ENCODE measurements at places on chromosomes 13 and 19. TPM values are rescaled to one million over a fixed set of nuclear protein-coding genes. Genes with fewer than 3 reads are reported as not detected.

Gene LDLR
- total RNA-seq, result 86.7 TPM

Gene NCAN
- total RNA-seq, result 4.2 TPM

Gene TEX29
- 0.69 TPM for total RNA-seq

Gene PCDH8
- 1.7 TPM for total RNA-seq

Gene ZNF571
- 3.9 TPM for total RNA-seq

Gene ZNF324
- total RNA-seq, result 9.6 TPM

Gene NAT14
- total RNA-seq, result 67.1 TPM

Gene YJEFN3
- 13.3 TPM for total RNA-seq

Gene TMEM86B
- total RNA-seq, result 5.9 TPM

Gene ZNF85
- 25.0 TPM for total RNA-seq

Gene ZNF415
- total RNA-seq, result 11.1 TPM

Gene RFPL4A
- total RNA-seq, result not detected

Gene TMPRSS9
- 0.95 TPM for total RNA-seq

- DNase-seq, result peak; percentile 80
These were observed 15.4 kb downstream of the ANKRD24 start for GRCh38 chr19:4197625-4198466.

- no peak for DNase-seq
These were observed 169.9 kb downstream of the FLT1 start for GRCh38 chr13:28325022-28325421.

DNA sequence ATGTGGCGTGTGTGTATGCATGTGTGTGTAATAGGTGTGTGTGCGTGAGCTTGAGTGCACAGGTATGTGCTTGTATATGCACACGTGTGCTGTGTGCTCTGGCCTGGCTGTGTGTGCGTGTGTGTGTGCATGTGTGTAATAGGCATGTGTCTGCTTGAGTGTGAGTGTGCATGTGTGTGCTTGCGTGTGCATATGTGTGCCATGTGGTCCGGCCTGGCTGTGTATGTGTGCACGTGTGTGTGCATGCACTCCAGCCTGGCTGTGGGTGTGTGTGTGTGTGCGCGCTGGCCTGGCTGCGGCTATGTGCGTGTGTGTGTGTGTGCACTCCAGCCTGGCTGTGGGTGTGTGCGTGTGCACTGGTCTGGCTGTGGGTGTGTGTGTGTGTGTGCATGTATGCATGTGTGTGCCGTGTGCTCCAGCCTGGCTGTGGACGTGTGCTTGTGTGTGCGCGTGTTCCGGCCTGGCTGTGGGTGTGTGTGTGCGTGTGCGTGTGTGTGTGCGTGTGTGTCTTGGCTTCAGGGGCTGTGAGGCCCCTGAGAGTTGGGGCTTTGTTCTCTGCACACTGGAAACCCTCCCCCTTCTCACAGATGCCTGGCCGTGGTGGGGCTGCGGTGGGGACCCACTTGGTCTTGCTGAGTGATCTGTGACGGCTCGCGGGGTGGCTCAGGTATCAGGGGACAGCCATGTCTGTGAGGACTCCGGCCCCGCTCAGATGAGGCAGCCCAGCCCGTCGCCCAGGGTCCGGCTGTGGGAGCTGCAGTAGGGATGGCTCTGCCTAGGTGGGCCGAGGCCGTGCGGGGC is 8.2 kb downstream of the SPPL2B start:
- no peak for DNase-seq

DNA sequence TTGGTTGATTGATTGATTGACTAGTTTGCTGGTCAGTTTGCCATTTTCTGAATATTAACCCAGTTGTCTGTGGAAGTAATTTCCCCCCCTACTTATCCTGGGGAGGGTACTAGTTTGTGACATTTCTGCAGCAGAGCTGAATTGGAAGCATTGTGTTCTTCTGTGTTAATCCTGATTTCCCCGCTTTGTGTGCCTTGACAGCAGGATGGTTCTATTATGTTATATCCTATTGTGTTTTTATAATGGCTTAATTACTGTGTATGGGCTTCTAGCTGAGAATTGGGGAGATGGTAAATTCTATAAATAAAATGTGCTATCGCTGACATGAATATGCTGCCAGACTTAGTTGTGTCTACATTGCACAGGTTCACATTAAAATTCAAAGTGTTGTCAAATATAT is 499.7 kb downstream of the COG6 start:
- DNase-seq, result no peak

DNA sequence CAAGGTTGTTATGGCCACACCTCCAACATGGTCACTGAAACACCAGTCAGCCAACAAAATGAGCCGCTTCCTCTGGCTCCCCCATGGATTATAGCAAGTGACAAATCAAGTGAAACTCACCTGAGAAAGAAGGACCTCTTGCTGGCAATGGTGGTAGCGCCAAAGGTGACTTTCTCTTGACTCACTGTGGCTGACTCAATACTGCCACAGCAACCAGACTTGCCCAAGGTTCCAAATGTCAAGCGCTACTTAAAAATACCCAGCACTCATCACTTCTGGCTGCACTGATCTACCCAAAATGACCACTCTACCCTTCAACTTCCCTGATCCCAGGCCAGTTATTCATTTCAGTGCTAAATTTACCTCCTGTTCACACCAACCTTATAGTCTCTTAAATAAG is 495.5 kb downstream of the FOXO1 start:
- DNase-seq, result peak; percentile 49

- DNase-seq, result no peak
These were observed 150.6 kb upstream of the TSC22D1 start for GRCh38 chr13:44726778-44727177.

- no peak for DNase-seq
These were observed 969 bp upstream of the POMP start for GRCh38 chr13:28657784-28658538.

GRCh38 chr19:41910240-41910991 is 17.8 kb downstream of the ERFL start:
- DNase-seq, result no peak

GRCh38 chr13:35557475-35557874 is 81.0 kb upstream of the MAB21L1 start:
- DNase-seq, result no peak

- no peak for DNase-seq
These were observed 2738.9 kb upstream of the PCDH20 start for GRCh38 chr13:64154514-64154913.

GRCh38 chr13:63605403-63605802 is 2189.8 kb upstream of the PCDH20 start:
- DNase-seq, result no peak

GRCh38 chr13:101417043-101417406 is 717 bp upstream of the NALCN start:
- no peak for DNase-seq

- peak; percentile 68 for DNase-seq
These were observed 35.0 kb upstream of the PNMA8B start for GRCh38 chr19:46530636-46531035.

GRCh38 chr13:74039154-74039553 is 95.0 kb downstream of the KLF12 start:
- DNase-seq, result no peak

DNA sequence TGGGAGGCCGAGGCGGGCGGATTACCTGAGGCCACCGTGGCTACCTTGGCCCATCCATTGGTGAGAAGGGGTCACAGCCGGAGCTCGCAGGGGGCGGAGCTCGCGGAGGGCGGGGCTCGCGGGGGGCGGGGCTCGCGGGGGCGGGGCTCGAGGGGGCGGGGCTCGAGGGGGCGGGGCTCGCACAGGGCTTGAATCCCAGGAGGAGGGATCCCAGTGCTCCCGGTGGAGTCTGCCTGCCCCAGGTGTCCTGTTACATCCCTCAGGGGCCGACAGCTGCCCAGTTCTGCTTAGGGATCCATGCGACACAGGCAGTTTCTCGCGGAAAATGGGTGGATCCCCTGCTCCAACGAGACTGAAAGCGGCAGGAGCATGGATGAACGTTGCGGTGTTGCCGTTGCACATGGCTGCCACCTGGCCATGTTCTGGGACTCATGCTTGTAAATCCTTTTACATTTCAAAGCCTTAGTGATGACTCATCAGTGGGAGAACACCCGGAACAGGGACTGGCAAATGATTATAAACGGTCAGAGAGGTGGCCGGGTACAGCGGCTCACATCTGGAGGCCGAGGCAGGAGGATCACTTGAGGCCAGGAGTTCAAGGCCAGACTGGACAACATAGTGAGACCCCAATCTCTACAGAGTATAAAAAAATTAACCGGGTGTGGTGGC is 25.1 kb downstream of the TMPRSS9 start:
- peak; percentile 93 for DNase-seq

- DNase-seq, result no peak
These were observed 5.8 kb downstream of the EGLN2 start for GRCh38 chr19:40804783-40805242.

DNA sequence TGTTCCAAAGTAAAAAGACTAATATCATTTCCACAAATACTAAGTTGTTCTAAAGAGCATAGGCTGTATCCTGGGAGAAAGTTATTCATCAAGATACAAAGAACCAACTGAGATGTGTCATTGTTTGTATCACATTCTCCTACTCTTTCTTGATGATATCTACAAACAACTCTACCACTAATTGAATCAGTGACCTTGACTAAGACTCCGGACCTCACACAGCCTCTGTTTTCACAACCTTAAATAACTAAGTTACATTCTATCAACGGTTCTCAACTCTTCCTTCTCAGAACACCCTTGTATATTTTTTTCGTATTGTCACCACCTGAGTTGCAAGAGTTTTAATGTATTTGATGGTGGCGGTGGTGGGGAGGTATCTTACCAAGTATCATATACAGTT is 12.6 kb downstream of the IRS2 start:
- DNase-seq, result no peak

GRCh38 chr19:28598861-28599260 is 614.1 kb downstream of the UQCRFS1 start:
- no peak for DNase-seq

- peak; percentile 71 for DNase-seq
These were observed 722.0 kb downstream of the DIAPH3 start for GRCh38 chr13:59441596-59442280.

DNA sequence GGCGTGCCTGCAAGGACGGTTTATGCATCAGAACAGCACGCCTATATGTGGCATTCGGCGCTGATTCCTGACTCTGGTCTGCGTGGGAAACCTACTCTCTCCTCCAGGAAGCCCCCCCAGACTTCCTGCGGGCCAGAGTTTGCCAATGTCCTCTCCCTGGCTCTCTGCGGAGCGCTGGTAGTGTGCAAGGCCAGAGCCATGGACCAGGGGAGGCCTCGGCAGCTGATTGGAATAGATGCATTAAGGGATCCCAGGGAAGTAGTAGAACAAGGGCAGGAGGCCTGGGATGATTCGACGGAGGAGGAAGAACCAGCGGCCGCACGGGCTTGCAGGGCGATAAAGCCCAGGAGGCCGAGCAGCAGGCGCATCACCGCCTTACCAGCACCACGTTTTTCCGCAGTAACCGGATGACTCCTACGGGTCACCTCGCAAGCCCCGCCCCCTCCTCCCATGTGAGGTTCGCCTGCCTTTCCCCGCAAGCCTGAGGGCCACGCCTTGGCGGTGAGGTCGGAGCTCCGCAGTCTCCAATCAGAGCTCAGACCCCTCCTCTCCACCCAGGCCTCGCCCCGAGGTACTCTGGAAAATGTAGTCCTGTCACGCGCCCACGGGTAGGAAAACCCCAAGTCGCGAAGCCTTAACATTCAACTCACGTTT is 5.0 kb downstream of the CLEC11A start:
- DNase-seq, result peak; percentile 99

DNA sequence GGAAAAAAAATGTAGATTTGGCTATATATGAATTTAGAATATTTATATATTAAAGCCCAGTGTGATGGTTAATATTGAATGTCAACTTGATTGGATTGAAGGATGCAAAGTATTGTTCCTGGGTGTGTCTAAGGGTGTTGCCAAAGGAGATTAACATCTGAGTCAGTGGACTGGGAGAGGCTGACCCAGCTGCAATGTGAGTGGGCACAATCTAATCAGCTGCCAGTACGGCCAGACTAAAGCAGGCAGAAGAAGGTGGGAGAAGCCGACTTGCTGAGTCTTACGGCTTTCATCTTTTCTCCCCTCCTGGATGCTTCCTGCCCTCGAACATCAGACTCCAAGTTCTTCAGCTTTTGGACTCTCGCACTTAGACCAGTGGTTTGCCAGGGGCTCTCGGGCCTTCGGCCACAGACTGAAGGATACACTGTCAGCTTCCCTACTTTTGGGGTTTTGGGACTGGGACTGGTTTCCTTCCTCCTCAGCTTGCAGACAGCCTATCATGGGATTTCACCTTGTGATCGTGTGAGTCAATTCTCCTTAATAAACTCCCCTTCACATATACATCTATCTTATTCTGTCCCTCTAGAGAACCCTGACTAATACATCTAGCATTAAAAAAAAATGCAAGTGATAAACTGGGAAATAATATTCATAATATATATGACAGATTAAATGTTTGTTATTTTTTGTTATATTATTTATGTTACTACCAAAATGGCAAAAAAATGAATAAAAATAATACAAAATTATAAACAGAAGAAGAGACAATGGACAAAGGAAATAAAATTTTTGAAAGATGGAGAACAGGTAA is 122.4 kb downstream of the DLEU7 start:
- DNase-seq, result no peak

DNA sequence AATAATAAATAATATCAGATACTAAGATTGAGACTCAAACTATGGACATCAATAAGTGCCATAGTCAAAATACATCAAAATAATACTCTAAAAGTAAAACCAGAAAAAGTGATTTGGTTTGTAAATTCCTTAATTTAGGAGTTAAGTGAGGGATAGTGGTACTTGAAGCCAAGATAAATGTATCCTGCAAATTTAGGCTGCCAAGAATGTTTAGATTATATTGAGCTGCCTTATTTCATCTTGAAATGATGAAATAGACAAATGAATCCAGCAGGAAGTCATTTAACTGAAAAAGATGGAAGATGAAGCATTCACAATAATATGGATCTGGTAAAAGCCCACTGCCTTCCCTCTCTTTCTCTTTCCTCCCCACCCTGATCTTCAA is 112.3 kb downstream of the LRCH1 start:
- no peak for DNase-seq

DNA sequence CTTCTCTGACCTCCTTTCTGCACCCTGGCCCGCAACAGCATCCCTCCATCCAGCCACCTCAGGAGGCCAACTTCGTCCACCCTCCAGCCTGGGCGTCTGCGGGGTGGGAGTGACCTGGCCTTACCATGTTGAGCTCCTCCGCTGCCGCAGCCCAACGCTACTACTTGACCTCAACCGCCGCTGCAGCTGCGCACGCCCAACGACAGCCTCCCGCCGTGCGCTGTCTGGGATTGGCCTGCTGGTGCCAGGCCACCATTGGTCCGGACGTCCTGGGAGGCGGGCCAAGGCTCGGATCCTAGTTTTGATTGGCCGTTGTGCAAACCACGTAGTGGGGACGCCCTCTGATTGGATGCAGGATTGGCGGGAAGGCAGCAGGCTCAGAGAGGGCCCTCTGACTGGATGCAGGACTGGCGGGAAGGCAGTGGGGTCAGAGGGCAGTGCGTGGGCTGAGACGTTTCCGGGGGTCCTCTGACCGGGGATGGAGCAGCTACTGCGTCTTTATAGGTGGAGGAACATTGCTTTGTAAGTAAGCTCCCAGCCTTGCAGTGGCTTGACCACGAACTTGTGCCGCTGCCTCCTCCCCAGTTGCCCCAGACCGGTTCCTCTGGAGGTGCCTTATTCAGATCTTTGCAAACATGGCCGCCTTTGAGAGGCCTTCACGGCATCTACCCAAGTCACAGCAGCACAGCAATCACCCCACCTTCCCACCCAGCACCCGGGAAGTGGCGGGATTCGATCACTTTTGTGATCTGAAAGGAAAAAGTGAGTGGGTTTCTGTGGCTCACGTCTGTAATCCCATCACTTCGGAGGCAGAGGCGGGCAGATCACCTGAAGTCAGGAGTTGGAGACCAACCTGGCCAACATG is at the start of gene TUBA3C:
Gene TUBA3C, minus strand, starts transcription at position 204 of the 865 bp plus-strand sequence. Its CDS starts 77 bp downstream, at position 127.
- DNase-seq, result no peak

- DNase-seq, result no peak
These were observed 28.6 kb upstream of the KLF12 start for GRCh38 chr13:74162782-74163181.

Measured in endodermal cell (in vitro differentiated cells).